Colonic mucosa (tissue), 4 donors: ENCODE measurements at places on chromosomes 7 and 10. TPM values are rescaled to one million over a fixed set of nuclear protein-coding genes. Genes with fewer than 3 reads are reported as not detected.

GRCh38 chr7:99109108-99110051, 34.5 kb downstream of the SMURF1 start:
- no peak for DNase-seq

DNA sequence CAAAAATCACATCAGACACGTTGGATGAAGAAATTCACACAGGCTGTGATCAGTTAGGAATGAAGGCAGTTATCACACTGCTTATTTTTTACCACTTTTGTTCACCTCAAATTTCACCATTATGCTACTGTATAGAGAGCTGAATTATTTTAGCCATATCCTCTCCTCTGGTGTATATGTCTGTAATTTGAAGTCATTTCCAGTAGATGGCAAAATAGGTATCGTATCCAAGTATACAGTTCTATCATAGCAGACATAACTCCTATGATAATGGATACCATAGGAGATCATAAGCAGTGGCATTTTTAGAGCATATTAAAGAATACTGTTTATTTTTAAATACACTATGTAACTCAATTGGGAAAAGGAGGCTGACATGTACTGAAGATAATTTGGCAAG, 909.7 kb downstream of the DNAJB9 start:
- DNase-seq, result no peak

DNA sequence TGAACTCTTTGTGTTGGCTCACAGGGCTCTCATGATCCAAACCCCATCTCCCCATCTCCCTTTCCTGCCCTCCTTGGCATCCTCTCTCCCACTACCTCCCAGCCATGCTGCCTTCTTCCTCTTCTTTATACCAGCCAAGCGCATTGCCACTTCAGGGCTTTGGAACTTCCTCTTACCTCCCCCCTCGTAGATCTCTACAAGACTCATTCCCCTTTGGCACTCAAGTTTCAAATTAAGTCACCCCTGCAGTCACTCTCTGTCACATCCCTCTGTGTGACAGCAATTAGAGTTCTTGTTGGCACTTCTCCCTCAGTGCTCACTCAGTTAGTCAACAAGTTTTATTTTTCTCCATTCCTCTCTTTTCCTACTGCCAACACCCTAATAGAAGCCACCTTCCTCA, 20.8 kb upstream of the NRP1 start:
- no peak for DNase-seq

DNA sequence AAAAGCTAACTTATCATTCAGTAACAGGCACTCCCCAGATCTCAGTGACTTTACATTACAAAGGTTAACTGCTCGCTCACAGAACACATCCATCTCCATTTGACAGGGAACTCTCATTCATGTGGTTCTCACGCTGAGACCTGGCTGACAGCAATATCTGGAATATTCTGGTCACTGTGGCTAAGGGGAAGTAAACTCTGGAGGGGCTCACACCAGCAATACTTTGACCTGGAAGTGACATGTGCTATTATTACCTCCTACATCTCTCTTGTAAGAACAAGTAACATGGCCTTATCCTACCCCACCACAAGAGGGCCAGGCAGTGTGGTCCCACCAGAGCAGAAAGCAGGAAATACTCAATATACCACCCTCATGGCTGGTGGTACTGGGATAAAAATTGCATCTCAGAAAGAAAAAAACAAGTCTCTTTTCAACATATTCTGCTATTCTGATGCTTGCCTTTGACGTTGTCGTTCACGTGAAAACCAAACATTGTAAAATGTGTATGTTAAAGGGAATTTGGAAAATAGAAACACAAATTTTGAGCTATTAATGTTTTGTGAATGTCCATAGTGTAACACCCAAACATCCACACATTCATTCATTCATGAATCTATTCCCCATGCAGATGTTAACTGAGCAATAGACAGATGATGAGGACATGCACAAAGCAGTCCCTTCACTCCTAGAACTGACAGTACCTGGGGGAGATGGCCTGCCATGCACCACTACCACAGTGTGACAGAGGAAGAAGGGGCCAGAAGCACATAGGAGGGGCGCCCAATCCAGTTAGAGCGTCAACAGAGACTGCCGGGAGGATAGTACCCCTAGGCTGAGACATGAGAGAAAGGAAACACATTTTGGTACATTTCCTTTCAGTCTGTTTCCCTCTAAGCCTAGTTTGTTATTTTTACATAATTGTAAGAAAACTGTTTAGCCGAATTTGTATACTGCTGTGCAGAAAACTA, 166.0 kb upstream of the SP4 start:
- peak; percentile 19 for DNase-seq

DNA sequence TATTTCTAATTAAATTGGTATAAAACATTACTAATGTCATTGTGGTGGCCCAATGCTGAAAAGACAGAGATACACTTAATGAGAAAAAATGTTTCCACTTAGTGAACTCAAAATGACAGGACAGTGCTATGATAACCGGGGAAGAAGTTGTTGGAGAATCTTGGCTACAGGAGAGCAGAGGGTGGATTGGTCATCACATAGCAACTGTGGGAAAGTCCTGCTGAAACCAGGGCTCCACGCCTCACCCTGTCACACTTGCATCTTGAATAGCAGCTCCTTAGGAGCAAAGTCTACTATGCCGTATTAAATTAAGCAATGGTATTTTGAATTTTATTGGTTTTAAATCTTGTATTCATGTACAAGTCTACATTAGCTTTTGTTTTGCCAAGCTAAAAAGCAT, 225.5 kb downstream of the KLF6 start:
- DNase-seq, result no peak

DNA sequence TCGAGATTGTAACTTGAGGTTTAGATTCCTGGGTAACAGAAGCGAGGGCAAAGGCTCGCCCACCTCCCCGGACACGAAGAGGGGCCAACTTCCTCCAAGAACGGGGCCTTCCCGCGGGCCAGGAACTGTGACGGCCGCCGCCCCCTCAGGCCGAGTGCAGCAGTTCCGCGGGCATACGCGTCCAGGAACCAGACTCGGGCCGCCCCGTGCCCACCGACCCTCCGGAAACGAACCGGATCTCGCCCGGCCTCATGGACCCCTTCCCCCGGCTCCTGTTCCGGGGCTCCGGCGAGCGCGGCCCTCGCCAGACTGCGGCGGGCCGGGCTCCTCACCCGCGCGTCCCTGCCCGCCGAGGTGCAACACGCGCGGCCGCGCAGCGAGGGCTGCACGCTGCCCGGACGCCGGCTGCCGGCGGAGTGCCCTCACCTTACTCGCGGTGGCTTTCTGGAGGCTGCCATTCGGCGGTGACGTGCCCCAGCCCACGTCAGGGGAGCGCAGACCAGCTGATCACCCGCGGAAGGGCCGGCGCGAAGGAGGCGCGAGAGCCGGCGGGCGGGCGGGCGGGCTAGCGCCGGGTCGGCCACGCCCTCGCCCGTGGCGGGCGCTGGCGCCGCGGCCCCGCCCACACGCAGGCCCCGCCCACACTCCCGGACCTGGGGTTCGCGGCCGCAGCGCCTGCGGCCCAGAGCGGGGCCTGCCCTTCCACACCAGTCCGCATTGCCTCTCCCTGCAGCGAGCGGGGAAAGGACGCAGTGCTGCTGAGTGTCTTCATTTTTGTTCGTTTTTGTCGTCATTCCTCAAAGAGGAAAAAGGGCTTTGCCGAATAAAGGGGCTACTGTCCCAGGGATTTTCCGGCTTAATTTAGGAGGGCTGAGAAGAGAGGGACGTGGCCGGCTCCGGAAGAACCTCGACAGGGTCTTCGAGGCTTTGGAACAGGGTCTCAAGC, at the start of gene XPNPEP1:
Gene XPNPEP1, minus strand, starts transcription at position 536 of the 946 bp plus-strand sequence. Its CDS starts 78 bp downstream, at position 458.
- peak; percentile 90 for DNase-seq

DNA sequence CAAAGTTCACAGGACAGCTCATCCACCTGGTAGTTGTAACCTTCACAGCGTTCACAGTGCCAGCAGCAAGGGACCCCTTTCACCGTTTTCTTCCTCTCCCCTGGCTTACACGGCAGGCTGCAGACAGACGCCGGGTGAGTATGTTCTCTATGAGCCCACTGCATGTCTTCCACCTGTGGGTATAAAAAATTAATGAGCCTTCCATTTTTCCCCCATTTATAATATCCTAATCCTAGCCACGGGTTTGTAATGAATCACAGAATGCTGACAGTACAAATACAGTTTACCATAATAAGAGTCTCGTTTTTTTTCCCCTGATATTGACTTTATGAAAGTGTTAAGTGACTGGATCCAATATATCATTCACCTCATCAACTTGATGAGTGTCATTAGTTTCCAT, 719.0 kb downstream of the GRM8 start:
- DNase-seq, result no peak

DNA sequence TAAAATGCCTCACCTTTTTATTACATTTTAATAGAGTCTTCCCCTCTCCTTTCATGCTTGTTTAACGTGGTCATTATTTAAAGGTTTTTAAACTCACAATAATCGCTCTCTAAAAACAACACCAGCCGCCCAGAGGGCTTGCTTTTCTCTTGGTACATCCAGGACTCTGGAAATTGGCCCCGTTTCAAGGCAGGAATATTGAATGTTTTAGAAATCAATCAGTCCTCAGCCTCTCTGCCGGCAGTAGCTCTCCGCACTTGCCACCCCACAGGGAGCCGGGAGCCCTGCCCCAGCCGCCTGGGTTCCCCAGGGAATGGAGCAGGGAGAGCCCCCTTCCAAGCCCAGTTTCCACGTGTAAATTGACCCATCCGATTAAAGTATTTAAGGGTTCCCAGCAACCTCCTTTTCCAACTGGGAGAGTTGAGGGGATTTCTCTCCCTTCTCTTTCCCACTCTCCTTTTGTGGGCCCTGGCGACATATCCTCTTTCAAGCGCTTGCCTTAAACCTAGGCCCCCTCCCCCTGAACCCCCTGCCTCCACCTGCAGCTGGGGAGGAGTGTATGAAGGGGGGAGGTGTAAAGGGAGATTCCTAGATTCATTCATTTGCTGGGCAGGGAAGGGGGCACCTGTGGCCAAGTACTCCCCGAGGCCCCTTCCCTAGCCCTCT, 1.9 kb downstream of the FGF8 start:
- DNase-seq, result no peak

- no peak for DNase-seq
These were observed 62.6 kb downstream of the IKZF1 start for GRCh38 chr7:50367100-50367499.

DNA sequence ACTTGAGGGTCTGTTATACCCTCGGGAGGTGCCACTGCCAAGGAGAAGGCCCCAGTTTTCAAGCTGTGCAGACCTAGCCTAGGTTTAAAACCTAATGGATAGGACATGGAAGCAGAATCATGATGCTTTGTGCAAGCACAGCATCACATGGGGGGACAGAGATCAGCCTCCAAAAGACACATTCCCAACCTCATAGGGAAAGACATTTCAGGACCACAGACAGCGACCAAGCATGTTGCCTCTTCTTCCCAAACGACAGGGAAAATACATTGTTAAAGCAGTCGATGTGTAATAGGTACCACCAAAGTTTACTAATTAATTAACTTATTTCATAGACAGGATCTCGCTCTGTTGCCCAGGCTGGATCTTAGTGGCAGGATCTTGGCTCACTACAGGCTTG, 573.9 kb downstream of the TCERG1L start:
- DNase-seq, result no peak

- DNase-seq, result no peak
These were observed 171.2 kb upstream of the TNRC18 start for GRCh38 chr7:5594616-5595544.

GRCh38 chr7:41834805-41835694, 132.2 kb upstream of the INHBA start:
- no peak for DNase-seq

GRCh38 chr10:82242778-82243177, 367.8 kb downstream of the NRG3 start:
- peak; percentile 21 for DNase-seq

DNA sequence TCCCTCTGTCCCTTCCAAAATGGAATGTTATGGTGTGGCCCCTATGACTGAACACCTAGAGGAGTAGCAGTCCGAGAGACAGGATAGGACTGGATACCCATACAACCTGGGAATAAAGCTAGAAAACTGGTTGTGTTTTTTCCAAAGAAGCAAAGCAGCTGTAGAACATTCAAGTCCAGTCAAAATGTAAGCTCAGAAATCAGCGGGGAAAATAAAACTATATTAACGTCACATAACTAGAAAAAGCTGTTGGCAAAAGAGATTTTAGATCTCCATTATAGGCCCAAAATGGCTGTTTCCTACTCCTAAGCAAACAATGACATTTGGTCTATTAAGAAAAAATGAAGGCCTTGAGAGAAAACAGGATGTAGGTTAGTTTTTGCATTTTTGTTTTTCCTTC, 177.7 kb downstream of the PTN start:
- DNase-seq, result no peak

GRCh38 chr7:157757211-157757610, 420.4 kb downstream of the DNAJB6 start:
- DNase-seq, result no peak

- DNase-seq, result no peak
These were observed 468.0 kb downstream of the PARD3 start for GRCh38 chr10:34347131-34347530.

GRCh38 chr7:327233-327931, 37.4 kb downstream of the FOXL3 start:
- no peak for DNase-seq

- DNase-seq, result no peak
These were observed 65.3 kb downstream of the CUZD1 start for GRCh38 chr10:122780391-122780790.

Gene SMKR1
- not detected for total RNA-seq

Gene RAB19
- 22.7 TPM for total RNA-seq
